Activated CD4-positive, alpha-beta T cell treated with anti-CD3 and anti-CD28 coated beads for 36 hours (primary cell): ENCODE measurements at places on chromosomes 6 and 20. TPM values are rescaled to one million over a fixed set of nuclear protein-coding genes. Genes with fewer than 3 reads are reported as not detected.
A peak's percentile ranks its signal among the peaks of the same experiment; 100 is the strongest.

DNA sequence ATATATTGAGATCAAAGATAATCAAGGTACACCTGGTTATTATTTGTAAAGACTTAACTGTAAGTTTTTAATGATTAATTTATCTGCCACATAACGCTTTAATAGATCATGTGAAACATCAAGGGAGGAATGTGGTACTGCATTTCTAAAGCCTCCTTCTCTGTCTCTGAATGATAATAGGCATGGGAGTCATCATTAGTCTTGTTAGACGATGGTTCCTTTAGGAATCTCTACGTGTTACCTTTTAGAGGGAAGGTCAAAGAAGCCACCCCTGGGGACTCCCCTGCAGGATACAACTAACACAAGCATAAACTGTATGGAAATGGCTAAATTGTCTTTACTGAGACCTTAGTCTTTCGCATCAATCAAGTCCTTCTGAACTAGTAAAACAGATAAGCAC, 173.6 kb upstream of the MCHR2 start:
- no peak overlapping the region for H3K4me3 ChIP-seq
- H3K27me3 ChIP-seq = peaks cover 8% of the 10 kb centered on the region
- H3K36me3 ChIP-seq = no peaks in the 10 kb centered on the region

- peaks cover 2% of the 10 kb centered on the region for H3K27me3 ChIP-seq
- H3K36me3 ChIP-seq = no peaks in the 10 kb centered on the region
- H3K4me3 ChIP-seq = no peak overlapping the region
- no peaks in the 10 kb centered on the region for H3K4me1 ChIP-seq
These were observed 39.5 kb downstream of the CD40 start for GRCh38 chr20:46157625-46158024.

DNA sequence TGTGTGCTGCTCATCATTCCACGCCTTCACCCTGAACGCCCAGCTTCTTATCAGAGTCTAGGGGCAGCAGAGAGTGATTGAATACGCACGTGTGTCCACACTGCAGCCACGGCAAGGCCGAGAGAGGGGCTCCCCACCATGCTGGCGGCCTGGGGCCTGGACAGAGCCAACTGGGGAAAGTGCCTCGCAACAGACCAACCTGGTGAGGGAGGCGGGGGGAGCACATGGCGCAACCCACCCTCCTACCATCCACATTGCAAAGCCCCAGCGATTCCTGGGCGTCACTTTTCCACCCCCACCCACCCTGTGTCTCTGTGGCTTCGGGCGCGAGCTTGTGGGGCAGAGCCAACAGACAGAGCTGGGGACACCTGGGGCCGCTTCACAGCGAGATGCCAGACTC, 66.4 kb upstream of the DUSP22 start:
- DNase-seq = no peak
- H3K27ac ChIP-seq = peak overlapping the region; percentile 96
- peaks cover 72% of the 10 kb centered on the region for H3K4me1 ChIP-seq
- H3K36me3 ChIP-seq = peaks cover 2% of the 10 kb centered on the region

DNA sequence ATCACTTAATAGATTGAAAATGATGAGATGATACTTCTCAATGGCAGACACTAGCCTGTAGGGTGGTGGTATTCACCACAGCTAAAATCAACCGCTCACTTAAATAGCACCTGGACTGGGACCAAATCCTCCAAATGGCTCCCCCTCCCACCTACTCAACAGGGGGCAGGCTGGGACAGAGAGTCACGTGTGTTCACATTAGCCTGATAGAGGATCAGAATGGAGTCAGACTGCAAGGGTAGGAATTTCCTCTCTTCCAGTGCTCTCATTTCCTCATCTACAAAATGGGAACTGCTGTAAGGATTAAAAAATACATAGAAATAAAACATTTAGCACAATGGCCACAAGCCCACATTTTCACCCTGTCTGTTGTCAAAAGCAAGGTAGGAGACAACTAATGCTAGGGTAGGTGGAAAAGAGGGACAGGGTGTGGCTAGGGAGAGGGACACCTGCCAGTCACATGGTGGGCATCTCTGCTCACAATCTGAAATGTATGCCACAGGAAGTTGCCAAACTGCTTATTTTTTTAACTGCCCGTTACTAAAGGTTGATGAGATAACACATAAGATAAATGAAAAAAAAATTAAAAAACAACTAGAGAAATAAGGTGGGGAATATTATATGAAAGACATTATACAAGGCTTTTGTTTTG, 55.3 kb downstream of the BACH2 start:
- peak overlapping the region; percentile 79 for H3K27ac ChIP-seq
- peaks cover 82% of the 10 kb centered on the region for H3K4me1 ChIP-seq
- no peaks in the 10 kb centered on the region for H3K27me3 ChIP-seq
- peaks cover 68% of the 10 kb centered on the region for H3K36me3 ChIP-seq
- DNase-seq = no peak

- peaks cover 12% of the 10 kb centered on the region for H3K36me3 ChIP-seq
- peaks cover 17% of the 10 kb centered on the region for H3K4me1 ChIP-seq
- H3K4me3 ChIP-seq = no peak overlapping the region
- DNase-seq = no peak
- no peak overlapping the region for H3K27ac ChIP-seq
These were observed 3.3 kb upstream of the ZNF337 start for GRCh38 chr20:25699914-25700313.

- H3K27me3 ChIP-seq = no peaks in the 10 kb centered on the region
- no peaks in the 10 kb centered on the region for H3K4me1 ChIP-seq
- H3K36me3 ChIP-seq = no peaks in the 10 kb centered on the region
These were observed 42.5 kb upstream of the CD93 start for GRCh38 chr20:23128461-23129125.

DNA sequence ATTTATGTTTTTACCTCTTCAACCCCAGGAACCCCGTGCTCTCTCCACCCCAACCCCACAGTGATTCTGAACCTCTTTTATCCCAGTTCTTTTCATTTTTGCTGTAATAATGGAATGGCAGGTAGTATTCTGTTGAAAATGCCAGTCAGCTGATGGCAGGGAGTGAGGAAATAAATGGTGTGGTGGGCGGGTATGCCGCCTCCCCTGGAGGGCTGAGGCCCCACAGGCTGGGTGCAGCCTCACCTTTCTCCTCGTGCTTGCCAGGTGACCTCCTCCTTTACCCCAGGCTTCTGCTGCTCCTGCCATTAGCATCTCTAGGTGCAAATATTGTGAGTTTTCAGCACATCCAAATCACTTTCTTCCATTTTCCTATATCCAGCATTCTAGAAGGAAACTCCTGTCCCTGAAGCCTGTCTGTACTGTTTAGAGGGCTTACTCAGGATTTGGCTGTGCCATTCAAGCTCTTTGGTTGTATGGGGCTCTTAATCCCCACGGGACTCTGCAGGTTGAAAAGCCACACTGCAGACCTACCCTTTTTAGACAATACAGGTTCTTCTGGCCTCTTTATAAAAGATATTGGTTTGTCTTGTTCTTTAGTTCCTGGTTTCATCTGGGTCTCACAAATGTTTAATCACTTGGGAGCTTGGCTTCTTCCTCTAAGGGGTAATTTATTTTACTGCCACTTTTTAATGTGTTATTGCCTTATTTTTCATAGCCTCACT, 201.8 kb downstream of the JARID2 start:
- no peak overlapping the region for H3K27ac ChIP-seq
- peak overlapping the region; percentile 8 for H3K4me3 ChIP-seq
- H3K36me3 ChIP-seq = peaks cover 27% of the 10 kb centered on the region

- H3K4me3 ChIP-seq = no peak overlapping the region
- H3K36me3 ChIP-seq = no peaks in the 10 kb centered on the region
- no peak overlapping the region for H3K27ac ChIP-seq
These were observed 79.8 kb downstream of the SULF2 start for GRCh38 chr20:47705497-47705856.

DNA sequence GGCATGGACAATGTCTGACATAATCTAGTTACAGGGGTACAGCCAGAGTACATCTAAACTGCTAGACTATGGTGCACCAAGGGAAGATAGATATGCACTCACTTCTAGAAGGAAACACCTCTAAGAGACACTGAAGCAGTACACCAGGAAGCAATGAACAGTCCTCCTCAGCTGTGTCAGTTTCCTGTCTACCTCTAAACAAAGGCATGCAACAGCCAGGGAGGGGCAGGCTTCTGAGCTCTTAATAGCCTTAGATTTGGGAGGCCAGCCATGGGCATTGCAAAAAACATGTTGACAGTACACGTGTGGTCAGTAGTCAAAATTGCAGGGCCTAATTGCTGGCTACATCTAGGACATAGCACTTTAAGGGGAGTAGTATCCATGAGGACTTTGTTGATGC, 21.4 kb downstream of the CRYBG1 start:
- H3K27me3 ChIP-seq = no peaks in the 10 kb centered on the region
- peaks cover 2% of the 10 kb centered on the region for H3K4me1 ChIP-seq
- no peak overlapping the region for H3K27ac ChIP-seq
- DNase-seq = no peak

GRCh38 chr20:11906626-11907480, 10.8 kb upstream of the BTBD3 start:
- peaks cover 4% of the 10 kb centered on the region for H3K36me3 ChIP-seq
- no peak for DNase-seq
- H3K27ac ChIP-seq = no peak overlapping the region
- H3K4me1 ChIP-seq = no peaks in the 10 kb centered on the region
- H3K4me3 ChIP-seq = no peak overlapping the region

- H3K27ac ChIP-seq = no peak overlapping the region
- H3K27me3 ChIP-seq = no peaks in the 10 kb centered on the region
- H3K36me3 ChIP-seq = peaks cover 7% of the 10 kb centered on the region
- H3K4me1 ChIP-seq = peaks cover 27% of the 10 kb centered on the region
These were observed 272.6 kb downstream of the TMEM242 start for GRCh38 chr6:157050537-157051265.

DNA sequence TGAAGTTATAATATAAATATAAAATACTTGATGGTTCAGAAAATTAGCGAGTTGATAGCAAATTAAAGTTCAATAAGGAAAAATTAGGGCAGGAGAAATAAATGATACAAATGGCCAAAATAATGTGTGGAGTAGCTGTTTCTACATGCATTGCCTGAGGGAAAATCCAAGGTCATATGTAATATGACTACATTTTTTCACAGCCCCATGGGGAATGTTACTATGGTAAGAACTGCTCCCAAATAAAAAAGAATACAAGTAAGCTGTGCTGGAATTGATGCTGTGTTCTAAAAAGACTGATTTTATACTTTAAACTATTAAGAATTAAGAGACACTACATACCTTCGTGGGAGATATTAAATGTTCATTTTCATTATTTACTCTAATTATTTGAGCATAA, 34.1 kb downstream of the MEI4 start:
- no peaks in the 10 kb centered on the region for H3K27me3 ChIP-seq
- H3K27ac ChIP-seq = no peak overlapping the region
- H3K4me1 ChIP-seq = no peaks in the 10 kb centered on the region
- H3K4me3 ChIP-seq = no peak overlapping the region
- no peak for DNase-seq

DNA sequence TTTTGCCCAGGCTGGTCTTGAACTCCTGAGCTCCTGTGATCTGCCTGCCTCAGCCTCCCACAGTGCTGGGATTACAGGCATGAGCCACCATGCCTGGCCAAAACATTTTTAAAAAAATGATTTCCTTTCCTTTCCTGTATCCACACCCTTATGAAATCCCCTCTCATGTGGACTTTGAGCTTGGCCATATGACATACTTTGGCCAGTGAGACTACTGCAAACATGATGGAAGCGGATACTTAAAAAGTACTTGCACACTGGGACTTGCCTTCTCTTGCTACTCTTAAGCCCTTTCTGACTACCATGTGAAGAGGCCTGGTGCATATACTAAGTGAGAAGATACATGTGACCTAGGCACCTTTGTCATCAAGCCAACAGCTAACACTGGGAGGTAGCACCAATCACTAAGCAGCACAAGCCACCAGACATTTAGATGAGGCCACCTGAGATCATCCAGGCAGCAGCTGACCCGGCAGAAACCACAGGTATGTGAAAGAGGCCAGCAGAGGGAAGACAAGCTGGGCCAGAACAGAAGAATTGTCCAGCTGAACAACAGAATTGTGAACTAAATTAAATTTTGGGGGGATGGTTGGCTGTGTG, 78.5 kb upstream of the HDAC2 start:
- H3K4me1 ChIP-seq = no peaks in the 10 kb centered on the region
- no peaks in the 10 kb centered on the region for H3K36me3 ChIP-seq
- no peak overlapping the region for H3K27ac ChIP-seq
- peaks cover 1% of the 10 kb centered on the region for H3K27me3 ChIP-seq

- DNase-seq = no peak
- peaks cover 16% of the 10 kb centered on the region for H3K27me3 ChIP-seq
- H3K36me3 ChIP-seq = no peaks in the 10 kb centered on the region
- H3K4me3 ChIP-seq = no peak overlapping the region
- H3K27ac ChIP-seq = no peak overlapping the region
These were observed 2.1 kb downstream of the TAAR5 start for GRCh38 chr6:132587424-132587823.

GRCh38 chr20:49415005-49415667, 67.3 kb downstream of the KCNB1 start:
- H3K4me3 ChIP-seq = no peak overlapping the region
- H3K36me3 ChIP-seq = no peaks in the 10 kb centered on the region

DNA sequence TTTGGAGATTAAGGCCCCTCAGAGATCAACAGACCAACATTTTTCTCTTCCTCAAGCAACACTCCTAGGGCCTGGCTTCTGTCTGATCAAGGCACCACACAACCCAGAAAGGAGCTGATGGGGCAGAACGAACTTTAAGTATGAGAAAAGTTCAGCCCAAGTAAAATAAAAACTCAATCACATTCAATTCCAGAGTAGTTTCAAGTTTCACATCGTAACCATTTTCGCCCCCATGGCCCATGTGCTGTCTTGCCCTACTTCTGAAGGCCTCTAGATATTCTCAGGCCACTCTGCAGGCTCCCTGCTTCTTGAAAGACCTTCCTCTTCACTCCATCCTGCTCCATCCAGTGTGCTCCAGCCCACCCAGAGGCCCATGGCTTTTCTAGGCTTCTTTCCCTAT, 4.2 kb downstream of the IL17A start:
- peak; percentile 10 for DNase-seq
- no peak overlapping the region for H3K4me3 ChIP-seq
- H3K27ac ChIP-seq = no peak overlapping the region
- peaks cover 30% of the 10 kb centered on the region for H3K27me3 ChIP-seq

GRCh38 chr20:50735813-50736212, 4.4 kb downstream of the PARD6B start:
- peaks cover 4% of the 10 kb centered on the region for H3K36me3 ChIP-seq
- no peak overlapping the region for H3K27ac ChIP-seq

DNA sequence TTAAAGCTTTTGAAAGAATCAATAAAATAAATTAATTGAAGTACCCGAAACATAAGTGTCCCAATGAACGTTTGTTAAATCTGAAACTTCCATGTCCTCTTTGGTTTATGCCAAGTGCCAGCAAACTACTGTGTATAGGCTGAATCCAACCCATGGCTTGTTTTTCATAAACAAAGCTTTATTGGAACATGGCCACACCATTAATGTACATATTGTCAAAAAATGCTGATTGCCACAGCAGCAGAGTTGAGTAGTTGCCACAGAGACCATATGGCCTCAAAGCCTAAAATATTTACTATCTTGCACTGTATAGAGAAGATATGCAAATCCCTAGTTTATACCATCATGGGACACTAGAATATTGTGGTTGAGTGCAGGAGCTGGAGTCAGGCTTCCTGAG, 406.1 kb downstream of the MAFB start:
- no peaks in the 10 kb centered on the region for H3K4me1 ChIP-seq
- H3K4me3 ChIP-seq = no peak overlapping the region
- no peaks in the 10 kb centered on the region for H3K36me3 ChIP-seq
- no peak overlapping the region for H3K27ac ChIP-seq
- H3K27me3 ChIP-seq = peaks cover 3% of the 10 kb centered on the region

Gene PRKN
- total RNA-seq = 0.56 TPM

Gene PTCRA
- total RNA-seq = not detected

Gene PLEKHG1
- total RNA-seq = 8.2 TPM

Gene MUC22
- not detected for total RNA-seq

Gene TCP1
- total RNA-seq = 496 TPM

Gene TRIM40
- not detected for total RNA-seq
